ENCODE measurements at places on chromosomes 16 and 17.

DNA sequence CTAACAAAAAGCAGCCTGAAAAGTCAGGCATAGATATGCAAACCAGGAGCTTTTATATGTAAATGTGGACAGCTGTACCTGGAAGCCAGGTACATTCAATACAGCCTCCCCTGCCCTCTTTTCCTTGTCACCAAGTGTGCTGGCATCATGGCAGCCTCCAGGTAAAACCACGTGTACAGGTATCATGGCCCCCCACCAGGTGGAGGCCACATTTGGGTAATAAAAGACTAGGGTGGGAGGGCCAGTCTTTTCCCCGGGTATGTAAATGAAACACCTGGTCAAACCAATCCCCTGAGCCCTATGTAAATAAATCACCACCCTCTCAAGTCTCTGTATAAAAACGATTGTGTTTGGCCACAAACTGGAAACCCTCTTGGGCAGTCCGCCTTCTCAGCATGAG lies 226.4 kb upstream of the GOT2 start:
- DNase-seq, result no peak

- no peak for DNase-seq
Observed at GRCh38 chr16:53816211-53816836, 112.4 kb downstream of the FTO start.

GRCh38 chr17:39979893-39980350 lies 685 bp upstream of the PSMD3 start:
- no peak for DNase-seq

DNA sequence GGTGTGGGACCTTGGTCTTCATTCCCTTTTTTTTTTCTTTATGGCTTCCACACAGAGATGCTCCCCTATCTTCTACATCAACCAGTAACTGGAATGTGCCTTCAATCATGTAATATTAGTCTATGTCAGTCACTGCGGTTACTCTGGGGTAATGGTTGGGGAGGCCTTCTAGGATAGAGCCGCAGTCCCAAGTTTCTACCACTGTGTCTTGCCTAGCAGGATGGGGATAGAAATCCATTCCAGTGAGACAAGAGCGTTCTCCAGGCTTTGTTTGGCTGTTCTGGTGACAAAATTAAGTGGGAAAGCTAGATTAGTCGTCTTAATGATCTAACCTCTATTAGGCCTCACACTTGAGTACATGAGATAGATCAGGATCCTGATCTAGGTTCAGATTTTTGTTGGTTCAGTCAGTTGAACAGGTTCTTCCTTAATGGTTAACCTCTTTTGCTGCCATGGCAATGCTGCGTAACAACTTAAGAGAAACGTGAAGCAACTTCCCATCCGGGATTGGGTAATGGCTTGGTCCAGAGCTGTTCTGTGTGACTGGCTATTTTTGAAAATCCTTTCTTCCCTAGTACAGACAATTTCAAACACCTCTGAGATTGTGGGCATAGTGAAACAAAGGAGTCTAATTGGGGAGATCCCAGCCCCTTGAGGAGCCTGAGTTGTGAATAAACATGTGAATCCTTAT lies 8.7 kb downstream of the MSL1 start:
- no peak for DNase-seq

GRCh38 chr16:66475232-66475631 lies 48.1 kb downstream of the BEAN1 start:
- no peak for DNase-seq

DNA sequence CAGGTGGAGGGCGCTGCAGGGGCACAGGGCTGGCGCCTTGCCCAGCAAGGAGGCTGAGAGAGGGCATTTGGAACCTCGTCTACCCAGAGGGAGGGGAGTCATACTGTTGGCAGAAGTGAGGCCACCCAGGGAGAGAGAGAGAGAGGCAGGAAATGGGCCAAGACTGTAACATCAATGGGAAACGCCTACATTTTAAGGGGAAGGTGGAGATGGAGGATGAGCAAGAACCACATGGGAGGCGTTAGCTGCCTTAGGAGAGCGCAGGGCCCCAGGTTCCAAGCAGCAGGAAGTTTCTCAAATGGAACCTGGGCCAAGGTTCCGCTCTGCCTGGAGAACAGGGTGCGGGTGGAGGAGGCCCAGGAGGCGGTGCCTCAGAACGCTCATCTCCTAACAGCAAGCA lies 2.7 kb upstream of the WFDC1 start:
- no peak for DNase-seq

- no peak for DNase-seq
Observed at GRCh38 chr17:57892820-57893595, 43.2 kb upstream of the MRPS23 start.

DNA sequence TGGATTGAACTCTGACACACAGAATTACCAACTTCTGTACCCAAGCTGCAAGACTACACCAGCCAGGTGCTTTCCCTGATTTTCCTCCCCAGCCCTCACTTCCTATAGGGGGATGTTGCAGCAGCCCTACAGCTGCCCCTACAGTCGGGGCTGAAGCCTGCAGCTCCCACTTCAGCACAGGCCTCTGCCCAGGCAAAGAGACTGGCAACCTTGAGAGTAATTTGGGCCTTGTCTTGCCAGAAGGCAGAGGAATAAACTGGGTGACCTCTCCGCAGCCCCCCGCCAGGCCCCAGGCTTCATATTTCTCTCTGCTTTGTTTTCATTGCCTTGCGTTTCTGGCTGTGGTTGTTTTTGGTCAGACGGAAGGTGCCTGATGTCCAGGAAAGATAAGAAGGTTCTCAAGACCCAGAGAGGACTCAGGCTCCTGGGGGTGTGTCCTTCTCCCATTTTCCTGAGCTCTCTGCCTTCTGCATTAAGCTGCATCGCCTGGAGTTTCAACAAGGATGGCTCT lies 32.0 kb downstream of the SLC6A4 start:
- DNase-seq, result no peak

DNA sequence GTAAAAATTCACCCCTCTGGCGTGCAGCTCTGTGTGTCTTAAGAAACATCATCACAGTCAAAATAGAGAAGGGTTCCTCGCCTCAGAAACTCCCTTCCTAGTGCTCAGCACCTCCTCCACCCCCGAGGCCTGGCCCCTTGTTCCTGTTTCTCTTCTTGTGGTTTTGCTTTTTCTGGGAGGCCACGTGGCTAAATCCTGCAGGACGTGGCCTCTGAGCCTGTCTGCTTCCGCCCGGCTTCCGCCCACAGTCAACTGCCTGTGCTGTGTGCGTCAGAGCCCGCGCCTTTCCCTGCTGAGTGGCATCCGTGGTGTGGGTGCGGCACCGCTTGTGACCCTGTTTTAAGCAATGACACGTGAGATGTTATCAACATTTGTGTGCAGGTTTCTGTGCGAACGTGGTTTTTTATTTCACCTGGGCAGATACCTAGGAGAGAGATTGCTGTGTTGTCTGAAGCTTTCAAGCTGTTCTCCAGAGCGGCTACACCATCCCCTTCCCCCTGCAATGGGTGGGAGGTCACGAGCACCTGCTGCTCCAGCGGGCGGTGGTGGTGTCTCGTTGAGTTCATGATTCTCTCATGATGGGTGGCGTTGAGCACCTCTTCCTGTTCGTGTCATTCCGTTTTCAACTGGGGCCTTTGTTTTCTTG lies 21.7 kb downstream of the ACSF3 start:
- DNase-seq, result peak; percentile 69

- no peak for DNase-seq
Observed at GRCh38 chr16:19289811-19290485, 4.4 kb downstream of the CLEC19A start.

GRCh38 chr17:81096741-81097133 lies 61.8 kb downstream of the BAIAP2 start:
- DNase-seq, result no peak

- DNase-seq, result no peak
Observed at GRCh38 chr17:68288375-68288774, 2.6 kb downstream of the SLC16A6 start.

DNA sequence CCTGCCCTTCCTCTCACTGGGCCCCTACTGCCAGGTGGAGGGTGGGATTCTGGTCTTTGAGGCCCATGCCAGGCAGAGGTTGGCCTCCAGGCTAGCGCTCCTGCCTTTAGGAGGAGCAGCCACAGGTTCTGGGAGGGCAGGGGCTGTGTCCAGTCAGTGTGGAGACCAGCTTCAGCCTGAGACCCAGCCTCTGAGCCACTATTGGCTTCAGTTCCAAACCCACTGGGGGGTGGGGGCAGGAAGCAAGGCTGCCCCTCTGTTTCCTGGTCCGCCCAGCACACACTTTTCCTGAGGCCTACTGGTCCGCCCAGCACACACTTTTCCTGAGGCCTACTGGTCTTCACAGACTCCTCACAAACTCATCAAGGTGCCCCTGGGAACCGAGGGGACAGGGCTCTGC lies 16.4 kb downstream of the SLC5A10 start:
- DNase-seq, result no peak

GRCh38 chr16:46746821-46747776 lies 1.0 kb downstream of the MYLK3 start:
- no peak for DNase-seq

- no peak for DNase-seq
Observed at GRCh38 chr16:78057803-78058564, 35.6 kb downstream of the CLEC3A start.

- DNase-seq, result no peak
Observed at GRCh38 chr17:39599665-39600231, 8.0 kb downstream of the NEUROD2 start.

DNA sequence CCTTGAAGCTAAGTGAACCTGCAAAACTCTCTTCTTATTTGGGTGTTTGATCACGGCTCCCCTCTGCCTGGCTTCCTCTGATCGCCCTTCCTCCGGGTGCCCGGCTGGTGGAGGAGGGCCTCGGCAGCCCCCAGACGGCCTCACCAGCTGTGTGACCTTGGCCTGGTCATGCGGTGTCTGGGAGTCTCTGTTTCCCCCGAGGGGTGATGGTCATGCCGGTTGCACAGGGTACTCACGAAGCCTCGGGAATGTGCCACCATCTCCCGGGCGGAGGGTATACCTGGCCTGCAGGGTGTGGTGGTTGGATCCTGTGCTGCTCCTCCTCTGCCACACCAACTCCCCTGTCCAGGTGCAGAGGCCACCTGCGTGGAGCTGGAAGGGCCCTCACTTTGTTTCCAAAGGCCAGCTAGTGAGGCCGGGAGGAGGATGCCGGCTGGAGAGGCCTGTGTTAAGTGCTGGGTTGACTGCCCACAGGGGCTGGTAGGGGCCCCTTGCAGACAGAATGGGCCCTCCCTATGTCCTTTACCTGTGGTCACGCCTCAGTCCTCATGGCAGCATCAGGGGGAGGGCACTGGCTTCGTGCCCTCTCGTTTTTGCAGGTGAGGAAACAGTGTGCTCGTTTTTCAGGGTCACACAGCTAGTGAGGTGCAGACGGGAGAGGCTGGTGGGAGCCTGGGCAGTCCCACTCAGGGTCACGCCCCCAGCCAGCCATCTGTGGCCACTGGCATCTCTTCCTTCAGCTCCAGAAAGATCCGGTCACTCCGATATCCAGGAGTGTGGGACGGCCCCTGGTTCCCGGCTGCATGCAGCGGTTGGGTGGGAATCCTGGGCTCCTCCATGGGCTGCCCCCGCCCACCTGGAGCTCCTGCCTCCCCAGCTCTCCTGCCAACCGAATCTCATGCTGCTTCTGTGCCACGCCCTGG lies 148.5 kb upstream of the GSE1 start:
- DNase-seq, result no peak

DNA sequence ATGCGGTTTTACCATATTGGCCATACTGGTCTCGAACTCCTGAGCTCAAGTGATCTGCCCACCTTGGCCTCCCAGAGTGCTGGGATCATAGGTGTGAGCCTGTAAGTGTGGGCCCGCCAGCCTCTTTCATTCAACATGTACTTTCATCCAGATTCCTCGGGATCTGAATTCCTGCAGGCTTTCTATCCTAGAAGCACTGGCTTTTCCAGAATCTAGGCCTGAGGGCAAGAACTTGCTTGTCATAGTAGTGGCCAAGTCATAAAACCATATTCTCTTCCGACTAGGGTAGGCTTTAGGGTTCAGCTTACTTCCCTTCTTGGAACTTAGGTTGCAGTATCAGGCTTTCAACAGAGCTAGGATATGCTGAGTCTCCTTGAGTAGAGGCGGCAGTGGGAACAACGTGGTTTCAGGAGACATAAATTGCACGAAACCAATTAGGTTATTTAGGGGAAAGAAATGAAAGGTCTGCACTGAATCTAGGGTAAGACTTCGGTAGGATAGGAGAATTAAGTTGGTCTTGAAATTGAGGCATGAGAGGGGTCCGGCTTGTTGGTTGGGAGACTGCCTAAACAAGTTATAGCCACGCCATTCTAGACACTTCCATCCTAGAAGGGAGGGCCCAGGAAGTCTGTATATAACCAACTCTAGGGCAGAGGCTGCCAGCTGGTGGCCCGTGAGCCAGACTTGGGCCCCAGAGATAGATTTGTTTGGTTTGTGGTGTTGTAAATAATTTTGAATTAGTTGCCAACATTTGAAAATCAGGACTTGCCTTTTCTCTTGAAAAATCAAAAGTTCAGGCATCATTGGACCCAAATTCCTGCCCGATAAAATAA lies 15.6 kb downstream of the SLC7A6 start:
- no peak for DNase-seq

DNA sequence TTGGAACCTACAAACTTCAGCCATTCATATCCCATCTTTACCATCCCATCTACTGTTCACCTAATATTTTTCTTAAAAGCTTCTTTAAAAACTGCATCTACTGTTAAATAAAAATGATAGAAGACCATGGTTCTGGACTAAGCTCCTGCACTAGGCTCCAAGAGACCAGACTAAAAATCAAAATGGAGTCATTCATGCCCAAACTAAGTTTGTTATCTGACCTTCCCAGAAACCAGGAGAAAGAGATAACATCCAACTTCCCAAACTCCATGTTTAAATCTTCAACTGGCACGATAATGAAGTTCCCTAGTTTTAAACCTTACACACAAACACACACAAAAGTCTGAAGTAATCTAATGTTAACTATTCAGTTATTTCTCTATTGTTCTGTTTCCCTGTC lies 13.8 kb downstream of the DCUN1D3 start:
- no peak for DNase-seq

GRCh38 chr17:73706858-73707257 lies 62.6 kb upstream of the SDK2 start:
- DNase-seq, result no peak

- DNase-seq, result no peak
Observed at GRCh38 chr17:60073621-60074020, 5.1 kb downstream of the HEATR6 start.

DNA sequence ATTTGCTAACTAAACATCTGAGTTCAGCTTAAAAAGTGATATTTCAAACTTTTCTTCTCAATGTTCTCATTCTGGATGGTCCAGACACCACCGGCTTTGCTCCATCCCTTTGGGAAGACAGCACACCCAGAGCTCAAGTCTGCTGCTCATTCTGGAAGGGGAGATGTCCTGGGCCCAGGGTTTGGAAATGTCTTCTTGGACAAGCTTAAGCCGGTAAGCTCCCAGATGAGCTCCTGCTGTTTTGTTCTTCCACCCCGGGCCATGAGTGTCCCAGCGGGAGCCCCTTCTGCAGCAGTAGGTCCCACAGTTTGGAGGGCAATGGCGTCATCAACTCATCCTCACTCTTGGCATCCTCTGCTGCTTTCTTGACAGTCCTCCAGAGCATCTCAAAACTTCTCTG lies 105.2 kb downstream of the TMEM100 start:
- DNase-seq, result no peak

All from stimulated activated CD4-positive, alpha-beta T cell treated with anti-CD3 and anti-CD28 coated beads, TNF-alpha, amount 100 ng/mL, for 48 hours (primary cell).